Stimulated activated CD8-positive, alpha-beta memory T cell treated with anti-CD3 and anti-CD28 coated beads, Interleukin-2, amount 100 ng/mL, for 1 hour (primary cell): ENCODE measurements at places on chromosomes 5 and 9.

GRCh38 chr9:132409828-132410528, at the start of gene CFAP77:
CFAP77 (plus strand) TSS chr9:132410211; CDS start chr9:132410272, 61 bp downstream.
- no peak for DNase-seq

GRCh38 chr9:123941524-123942070, 11.7 kb upstream of the DENND1A start:
- no peak for DNase-seq

GRCh38 chr9:121937240-121937639, 155.9 kb downstream of the TTLL11 start:
- DNase-seq, result no peak

- DNase-seq, result no peak
These were observed 169.9 kb downstream of the CTNND2 start for GRCh38 chr5:11734369-11734768.

- no peak for DNase-seq
These were observed 20.8 kb downstream of the VCAN start for GRCh38 chr5:83492331-83492730.

DNA sequence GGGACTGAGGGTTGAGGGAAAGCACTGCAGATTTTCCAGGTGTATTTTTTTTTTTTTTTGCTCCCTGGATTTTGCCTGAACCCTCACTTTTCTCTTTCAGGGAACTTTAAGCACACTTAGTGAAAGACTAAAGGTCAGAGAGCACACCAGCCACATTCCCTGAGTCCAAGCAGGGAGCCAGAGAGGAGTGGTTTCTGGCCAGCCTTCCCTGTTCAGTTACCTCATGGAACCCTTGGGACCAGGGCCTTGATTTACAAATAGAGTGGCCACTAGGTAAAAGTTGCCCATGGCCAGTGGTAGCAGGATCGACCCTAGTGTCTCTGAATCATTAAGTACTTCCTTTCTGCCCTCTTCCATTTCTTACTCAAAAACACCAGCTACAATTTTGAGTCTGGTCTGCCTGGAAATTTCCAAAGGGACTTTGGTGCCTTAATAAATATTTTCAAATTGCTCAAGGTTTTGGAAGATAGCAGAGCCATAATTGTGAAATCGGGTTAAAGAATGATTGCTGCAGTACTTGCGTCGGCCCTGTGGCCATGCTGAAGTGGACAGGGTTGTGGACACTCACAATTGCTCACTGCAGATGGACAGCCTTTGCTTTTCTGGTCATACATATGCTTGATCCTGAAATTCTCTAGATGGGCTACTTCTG, 14.5 kb downstream of the PALM2AKAP2 start:
- DNase-seq, result no peak

DNA sequence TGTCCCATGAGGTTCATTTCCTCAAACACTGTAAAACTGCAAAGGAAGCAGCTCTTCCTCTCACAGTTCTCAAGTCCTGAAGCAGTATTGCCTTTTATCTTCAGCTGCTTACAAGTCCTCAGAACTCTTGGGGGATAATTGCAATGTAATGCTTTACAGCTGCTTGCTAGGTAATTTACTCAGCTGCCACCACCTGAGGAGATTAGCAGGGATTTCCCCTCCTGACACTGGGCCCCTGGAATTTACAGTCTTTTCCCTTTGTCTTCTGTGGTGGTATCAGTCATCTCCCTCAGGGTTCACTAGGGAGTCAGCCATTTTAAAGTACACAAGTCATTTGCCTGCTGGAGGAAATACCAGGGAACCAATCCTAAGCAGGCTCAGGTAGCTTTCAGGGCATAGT, 754.3 kb upstream of the GRAMD2B start:
- no peak for DNase-seq

DNA sequence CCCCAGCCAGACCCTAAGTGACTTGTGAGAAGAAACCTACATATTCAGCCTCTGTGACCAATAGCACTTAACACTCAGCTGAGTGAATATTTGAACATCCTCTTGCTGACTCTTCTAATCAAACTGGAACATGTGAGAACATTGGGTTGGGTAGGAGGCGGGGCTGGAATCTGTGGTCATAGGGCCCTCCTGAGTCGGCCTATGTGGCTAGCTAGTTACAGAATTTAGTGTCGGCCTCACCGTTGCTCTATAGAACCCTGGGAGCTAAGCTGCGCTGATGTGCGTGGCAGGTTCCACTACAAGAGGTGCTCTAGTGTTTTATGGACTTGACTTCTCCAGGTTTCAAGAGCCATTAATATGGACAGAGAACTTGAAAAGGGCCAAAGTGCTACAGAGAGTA, 138.8 kb downstream of the DROSHA start:
- DNase-seq, result no peak

- no peak for DNase-seq
These were observed 439.0 kb downstream of the CSNK1G3 start for GRCh38 chr5:123950701-123951581.

DNA sequence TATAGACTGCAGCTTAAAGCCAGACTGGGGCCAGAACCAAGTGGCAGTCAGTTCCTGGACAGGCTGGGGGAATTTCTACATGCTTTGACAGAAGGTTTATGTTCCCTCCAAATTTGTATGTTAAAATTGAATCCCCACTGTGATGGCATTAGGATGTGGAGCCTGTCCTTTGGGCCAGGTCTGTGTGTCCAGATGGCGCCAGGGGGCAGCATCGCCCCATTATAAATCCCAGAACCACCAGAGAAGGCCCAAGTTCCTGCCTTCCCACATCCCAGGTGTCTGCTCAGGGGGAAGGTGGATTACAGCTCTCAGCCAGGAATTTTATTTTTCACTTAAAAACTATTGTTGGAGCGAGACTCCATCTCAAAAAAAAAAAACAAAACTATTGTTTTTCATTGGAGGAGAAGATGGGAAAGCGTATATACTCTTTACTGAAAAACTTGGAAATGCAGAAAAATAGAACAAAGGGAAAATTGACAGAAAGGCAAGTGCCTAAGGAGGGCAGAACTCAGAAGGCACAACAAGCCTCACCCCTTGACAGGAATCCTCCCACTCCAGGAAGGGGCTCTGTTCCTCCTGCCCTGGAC, 5.0 kb downstream of the IL3 start:
- DNase-seq, result peak; percentile 11

DNA sequence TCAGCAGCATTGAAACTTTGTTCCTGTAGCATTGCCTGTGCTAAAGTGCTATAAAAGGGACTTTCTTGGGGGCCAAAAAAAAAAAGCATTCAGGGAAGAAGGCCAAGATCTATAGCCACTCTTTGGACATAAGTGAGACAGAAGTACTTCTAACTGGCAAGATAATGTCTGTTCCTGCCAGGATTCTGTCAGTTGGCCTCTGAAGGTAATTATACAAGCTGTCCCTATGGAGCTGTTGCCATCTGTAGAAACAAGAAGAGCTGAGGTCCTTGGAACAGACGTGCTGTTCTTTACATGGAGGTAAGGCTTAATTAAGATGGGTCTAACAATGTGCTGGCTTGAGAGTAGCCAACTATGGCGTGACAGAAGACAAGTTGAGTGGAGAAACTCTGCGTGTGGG, 9.7 kb downstream of the KIF20A start:
- no peak for DNase-seq

GRCh38 chr5:131821221-131821620, 24.4 kb upstream of the FNIP1 start:
- DNase-seq, result no peak

- no peak for DNase-seq
These were observed 10.0 kb upstream of the AGPAT2 start for GRCh38 chr9:136697146-136697820.

DNA sequence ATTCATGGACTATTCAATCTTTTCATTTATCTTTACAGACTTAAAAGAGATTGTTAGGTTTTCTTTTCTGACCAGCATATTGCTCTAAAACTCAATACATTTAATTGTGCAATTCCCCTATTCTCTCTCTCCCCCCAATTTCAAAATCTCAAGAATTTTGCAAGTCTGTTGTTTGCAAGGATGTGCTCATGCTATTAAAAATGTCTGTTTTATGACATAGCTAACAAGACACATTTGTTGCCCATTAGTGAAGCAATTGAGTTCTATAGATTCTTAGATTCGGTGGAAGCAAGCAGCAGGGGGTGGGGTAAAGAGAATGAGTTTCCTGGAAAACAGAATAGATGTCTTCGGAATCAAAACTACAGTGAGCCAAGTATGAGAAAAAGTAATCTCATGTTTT, 8.5 kb upstream of the CSNK1A1 start:
- no peak for DNase-seq

GRCh38 chr5:10600626-10601245, 36.9 kb downstream of the ANKRD33B start:
- no peak for DNase-seq

GRCh38 chr9:98342098-98342819, 86.8 kb upstream of the TBC1D2 start:
- no peak for DNase-seq

GRCh38 chr9:93464395-93464794, 11.0 kb upstream of the FAM120AOS start:
- no peak for DNase-seq

DNA sequence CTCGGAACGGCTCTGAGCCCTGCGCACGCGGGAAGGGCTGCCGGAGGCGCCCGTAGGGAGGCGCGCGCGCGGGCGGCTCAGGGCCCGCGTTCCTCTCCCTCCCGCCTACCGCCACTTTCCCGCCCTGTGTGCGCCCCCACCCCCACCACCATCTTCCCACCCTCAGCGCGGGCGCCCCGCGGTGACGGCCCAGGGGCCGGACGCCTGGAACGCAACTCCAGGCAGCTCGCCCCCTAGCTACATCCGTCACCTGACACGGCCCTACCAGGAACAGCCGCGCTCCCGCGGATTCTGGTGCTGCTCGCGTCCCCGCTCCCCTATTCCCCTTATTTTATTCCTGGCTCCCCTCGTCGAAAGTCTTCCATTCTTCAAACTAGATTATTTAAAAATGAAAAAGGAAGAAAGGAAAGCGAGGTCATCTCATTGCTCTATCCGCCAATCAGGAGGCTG, at the start of gene CDKN2B-AS1:
Gene CDKN2B-AS1 (plus strand): TSS at position 236 of the 450 bp plus-strand sequence.
- no peak for DNase-seq

GRCh38 chr9:70553707-70554673, 139.5 kb upstream of the KLF9 start:
- no peak for DNase-seq

- no peak for DNase-seq
These were observed 101.2 kb downstream of the EPB41L4A start for GRCh38 chr5:112317866-112318265.

DNA sequence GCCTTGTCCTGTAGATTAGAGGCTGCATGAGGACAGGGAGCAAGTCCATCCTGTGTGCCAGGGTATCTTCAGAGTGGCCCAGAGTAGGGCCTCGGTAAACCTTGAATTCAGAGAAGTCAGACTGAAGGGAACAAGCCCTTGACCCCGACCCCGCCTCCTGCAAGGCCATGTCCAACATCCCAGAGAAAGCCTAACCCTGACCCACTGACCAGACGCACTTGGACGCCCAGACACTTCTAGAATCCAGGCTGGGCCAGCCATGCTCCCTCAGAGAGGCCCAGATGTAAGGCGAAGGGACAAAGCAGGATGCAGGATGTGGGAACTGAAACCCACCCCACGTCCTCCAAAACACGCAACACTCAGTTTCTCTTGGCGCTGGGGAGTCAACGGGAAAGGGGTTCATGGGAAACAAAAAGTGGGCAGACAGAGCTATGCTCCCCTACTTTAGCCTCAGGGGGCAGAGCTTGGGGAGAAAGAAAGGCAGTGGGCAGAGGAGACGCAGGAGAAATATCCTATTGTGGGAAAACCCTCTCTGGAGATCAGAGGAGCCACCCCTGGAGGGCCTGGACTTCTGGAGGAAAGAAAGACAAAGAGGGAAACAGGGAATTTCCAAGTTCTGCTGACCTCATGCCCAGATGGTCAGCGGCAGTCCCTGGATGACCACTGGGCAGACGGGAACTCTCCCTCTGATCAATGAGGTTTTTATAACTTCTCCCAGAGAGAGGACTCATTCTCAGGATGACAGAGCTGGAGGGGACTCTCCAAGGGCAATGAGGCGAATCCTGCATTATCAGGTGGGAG, 13.0 kb downstream of the TNIP1 start:
- DNase-seq, result no peak

DNA sequence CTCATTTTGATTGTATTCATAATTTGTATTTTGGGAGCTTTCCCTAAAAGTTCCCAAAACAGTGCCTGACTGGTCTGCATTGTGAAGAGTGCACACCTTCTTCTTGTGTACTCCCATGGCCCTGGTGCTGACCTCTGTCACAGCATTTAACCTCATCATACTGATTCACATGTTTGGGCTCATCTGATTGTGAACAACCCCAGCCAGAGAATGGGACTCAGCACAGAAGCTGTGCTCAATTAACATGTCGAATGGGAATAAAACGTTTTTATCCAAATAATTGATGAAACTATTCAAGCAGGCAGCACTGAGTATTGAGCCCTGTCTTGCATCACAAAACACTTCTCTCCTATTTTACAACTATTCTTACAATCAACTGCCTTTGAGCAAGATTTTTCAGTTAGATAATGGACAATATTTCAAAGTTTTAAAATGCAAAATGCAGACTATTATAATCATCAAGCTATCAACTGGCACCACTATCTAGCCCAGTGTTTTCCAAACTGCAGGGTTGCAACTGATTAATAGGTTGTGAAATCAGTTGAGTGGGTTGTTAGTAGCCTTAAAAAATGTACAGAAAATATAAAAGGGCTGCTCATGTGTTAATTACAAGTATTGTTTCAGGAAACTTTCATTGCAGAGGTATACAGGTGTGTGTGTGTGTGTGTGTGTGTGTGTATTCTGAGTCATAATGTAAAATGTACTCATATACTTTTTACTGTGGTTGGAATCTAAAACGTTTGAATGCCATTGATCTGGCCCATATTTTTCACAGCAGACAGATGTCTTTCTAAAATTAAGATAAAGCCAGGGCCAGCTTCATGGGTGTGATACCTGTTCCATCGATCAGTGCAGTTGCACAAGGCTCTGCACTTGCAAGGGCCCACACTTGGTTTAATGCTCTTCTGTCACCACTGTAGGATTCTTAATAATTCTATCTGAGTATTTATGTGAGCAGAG, 190.5 kb downstream of the PIK3R1 start:
- no peak for DNase-seq

DNA sequence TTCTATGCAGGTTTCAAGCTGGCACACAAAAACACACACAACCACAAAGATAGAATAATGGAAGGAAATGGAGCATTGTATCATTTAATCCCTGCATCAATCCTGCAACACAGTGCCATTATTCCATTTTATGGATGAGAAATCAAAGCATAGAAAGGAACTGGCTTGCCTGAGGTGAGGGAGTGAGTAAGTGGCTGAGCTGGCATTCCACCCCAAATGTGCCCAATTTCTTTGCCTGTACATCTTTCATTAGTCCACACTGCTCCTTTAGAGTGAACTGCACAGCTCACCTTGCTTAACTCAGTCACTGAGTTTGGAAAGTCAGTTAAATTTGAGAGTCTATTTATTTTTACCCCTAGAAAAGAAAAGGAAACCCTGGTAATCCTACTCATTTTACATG, 28.9 kb downstream of the ZNF366 start:
- DNase-seq, result no peak

- DNase-seq, result no peak
These were observed 207.0 kb upstream of the MAP3K1 start for GRCh38 chr5:56608217-56608925.

DNA sequence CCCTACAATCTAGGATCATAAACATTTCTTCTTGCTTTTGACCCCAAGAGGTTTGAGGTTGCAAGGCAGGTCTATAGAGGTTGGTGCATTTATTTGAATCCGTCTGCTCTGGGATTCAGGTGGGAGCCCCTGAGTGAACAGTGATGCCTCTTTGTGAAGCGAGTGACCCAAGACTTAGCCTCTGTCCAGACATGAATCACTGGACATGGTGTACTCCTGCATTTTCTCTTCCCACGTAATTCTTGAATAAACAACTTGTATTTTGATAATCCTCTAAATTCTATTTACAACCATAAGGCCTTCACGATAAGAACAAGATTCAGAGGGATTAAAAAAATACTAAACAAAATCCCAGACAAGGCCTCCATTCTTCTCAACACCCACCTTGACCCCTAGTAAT, 67.5 kb upstream of the PLPP6 start:
- no peak for DNase-seq
